Stimulated activated CD8-positive, alpha-beta memory T cell treated with anti-CD3 and anti-CD28 coated beads, Interleukin-4, amount 100 ng/mL, for 1 hour (primary cell): ENCODE measurements at places on chromosomes 16 and 17.

DNA sequence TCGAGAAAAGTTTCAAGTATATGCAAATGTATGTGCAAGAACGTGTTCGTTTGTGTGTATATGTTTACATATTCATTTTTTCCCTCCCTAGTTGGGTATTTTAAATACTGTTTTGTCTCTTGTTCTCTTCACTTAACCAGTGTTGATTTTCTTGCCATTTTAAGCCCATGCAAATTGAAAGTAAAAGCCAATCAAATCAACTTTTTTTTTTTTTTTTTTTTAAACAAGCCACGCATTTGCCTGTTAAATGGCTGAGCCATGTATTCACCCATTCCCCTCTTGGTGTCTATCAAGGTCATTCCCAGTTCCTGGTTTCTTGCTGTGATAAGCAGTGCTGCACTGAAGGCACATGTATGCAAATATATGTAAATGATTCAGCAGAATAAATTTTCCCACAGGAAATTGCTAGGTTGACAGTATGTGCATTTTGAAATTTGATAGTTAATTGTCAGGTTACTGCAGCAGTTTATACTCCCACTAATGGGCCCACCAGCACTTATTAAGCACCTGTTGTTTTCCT, 12.2 kb downstream of the ABCC1 start:
- DNase-seq, result no peak

- DNase-seq, result no peak
Observed at GRCh38 chr17:58580671-58581070, 66.2 kb upstream of the MTMR4 start.

GRCh38 chr16:5041600-5042133, 7.9 kb upstream of the NAGPA start:
- DNase-seq, result no peak

DNA sequence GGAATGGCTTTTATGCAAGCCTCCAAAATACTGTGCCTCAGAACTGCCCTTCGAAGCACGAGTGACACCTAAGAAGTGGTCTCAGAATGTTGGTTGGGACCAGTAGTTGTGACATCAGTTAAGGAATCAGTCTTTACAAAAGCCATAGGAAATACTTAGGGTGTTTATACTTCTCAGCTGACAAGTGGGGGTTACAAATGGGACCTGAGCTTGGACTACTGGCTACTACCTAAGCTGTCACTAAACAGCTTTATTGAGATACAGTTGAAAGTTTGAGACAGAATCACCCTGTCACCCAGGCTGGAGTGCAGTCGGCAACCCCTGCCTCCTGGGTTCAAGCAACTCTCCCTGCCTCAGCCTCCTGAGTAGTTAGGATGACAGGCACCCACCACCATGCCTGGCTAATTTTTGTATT, 5.0 kb downstream of the RPL19 start:
- no peak for DNase-seq

DNA sequence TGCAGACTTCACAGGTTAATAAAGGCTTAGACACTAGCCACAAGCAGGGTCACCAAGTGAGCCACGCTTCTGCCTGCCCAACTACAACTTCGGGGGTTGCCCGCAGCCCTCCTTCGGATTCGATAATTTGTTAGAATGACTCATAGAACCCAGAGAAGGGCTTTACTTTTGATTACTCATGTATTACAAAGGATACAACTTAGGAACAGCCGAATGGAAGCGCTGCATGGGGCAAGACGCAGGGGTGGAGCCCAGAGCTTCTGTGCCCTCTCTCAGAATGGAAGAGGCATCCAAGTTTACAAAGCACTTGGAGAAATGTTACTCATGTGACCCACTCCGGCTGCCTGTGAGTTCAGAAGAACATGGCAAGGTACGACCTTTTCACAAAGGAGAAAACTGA, 7.5 kb upstream of the CDH5 start:
- no peak for DNase-seq

GRCh38 chr17:40503154-40503553, 1.7 kb upstream of the TNS4 start:
- no peak for DNase-seq

- no peak for DNase-seq
Observed at GRCh38 chr17:13311306-13311705, 290.4 kb downstream of the HS3ST3A1 start.
